ENCODE measurements at places on chromosomes 12 and 14.

DNA sequence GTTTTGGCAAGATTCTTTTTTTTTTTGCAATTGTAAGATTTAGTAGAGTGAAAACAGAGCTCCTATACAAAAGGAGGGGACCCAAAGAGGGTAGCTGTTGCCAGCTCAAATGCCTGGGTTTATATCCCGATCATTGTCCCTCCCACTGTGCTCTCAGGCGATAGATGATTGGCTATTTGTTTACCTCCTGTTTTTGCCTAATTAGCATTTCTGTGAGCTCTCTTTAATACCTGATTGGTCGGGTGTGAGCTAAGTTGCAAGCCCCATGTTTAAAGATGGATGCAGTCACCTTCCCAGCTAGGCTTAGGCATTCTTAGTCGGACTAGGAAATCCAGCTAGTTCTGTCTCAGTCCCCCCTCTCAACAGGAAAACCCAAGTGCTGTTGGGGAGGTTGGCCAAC is 1.9 kb downstream of the EXOC3L4 start:
- DNase-seq, result no peak

- no peak for DNase-seq
These were observed 44.3 kb downstream of the SCN8A start for GRCh38 chr12:51635346-51635745.

- DNase-seq, result peak; percentile 39
These were observed 6.2 kb downstream of the CHST11 start for GRCh38 chr12:104462931-104463339.

DNA sequence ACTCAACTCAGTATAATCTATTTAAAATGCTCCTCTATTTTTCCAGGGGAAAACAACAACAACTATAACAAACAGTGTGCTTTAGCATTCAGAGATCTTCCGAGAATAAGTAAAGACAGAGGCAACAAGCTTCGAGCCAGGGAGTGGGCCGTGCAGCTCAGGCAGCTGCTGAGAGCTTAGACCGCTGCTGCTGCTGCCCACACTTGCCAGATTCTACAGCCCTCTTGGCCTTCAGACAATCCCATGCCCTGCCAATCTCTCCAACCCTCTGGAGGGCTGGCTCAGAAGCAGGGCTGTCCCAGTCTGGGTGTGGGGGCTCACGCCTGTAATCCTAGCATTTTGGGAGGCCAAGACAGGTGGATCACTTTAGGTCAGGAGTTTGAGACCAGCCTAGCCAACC is 23.4 kb upstream of the ELK3 start:
- DNase-seq, result no peak

- DNase-seq, result no peak
These were observed 50.4 kb downstream of the SLC24A4 start for GRCh38 chr14:92373336-92373735.

GRCh38 chr12:98754095-98754494 is 109.0 kb downstream of the APAF1 start:
- peak; percentile 24 for DNase-seq
